ENCODE measurements at places on chromosomes 5 and 9.

- no peak for DNase-seq
Measured at GRCh38 chr5:78927657-78928282, 57.3 kb downstream of the ARSB start.

- no peak for DNase-seq
Measured at GRCh38 chr5:114858665-114859437, 310.9 kb downstream of the TRIM36 start.

DNA sequence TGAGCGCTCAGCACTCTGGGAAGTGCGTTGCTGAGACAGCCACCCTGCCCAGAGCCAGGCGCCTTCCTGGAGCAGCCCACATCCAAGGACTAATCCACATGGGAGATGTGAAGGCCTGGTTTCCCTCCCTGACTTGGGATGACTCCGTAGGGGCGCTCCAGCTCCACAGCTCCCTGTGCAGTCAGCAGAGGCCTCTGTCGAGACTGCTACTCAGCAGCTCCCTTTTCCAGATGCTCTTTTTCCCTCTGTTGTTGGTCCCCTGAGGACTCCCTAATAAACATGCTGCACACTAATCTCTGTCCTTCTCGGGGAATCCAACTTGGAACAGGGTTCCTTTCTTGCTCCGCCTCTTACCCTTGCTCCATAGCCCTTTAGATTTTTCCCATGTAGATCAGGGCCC is 237.3 kb downstream of the ZSWIM6 start:
- peak; percentile 26 for DNase-seq

- no peak for DNase-seq
Measured at GRCh38 chr9:91494751-91495150, 71.1 kb upstream of the NFIL3 start.

DNA sequence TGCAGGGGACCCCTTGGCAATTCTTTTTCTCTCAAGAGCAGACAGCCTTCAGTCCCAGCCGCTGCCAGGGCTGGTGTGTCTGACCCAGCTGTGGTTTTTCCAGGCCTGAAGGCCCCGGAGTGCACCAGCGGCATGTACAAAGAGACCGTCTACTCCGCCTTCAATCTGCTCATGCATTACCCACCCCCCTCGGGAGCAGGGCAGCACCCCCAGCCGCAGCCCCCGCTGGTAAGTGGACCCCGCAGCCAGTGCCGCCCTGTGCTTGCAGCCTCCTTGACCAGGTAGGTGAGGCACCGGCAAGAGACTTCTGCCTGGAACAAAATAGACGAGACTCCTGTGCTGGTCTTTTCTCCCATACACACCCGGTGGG is 1.3 kb downstream of the TCF7 start:
- DNase-seq, result no peak

DNA sequence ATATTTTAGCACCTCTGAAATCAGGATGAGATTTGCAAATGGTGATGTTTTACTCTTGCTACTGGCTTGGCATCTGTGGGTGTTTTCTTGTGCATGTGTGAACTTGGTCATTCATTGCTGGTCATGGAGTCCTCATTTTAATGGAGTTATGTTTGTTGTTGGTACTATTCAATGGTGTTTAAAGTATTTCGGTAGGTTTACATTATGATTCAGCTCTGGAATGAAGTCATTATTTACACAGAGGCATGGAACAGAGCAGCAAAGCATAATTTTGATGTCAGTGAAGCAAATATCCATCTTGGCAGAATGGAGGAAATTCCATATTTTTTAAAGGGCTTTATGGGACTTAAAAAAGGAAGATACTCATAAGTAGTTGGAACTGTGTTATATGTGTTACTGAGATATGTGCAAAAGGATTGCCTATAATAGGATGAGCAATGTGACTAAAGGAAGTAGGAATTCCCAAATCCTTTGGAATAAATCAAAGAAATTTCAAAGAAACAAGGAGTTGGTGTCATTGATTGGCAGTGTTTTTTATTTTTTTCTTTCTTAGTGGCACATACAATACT is 147.4 kb downstream of the ACTBL2 start:
- no peak for DNase-seq

GRCh38 chr5:53068291-53068836 is 41.2 kb downstream of the MOCS2 start:
- no peak for DNase-seq

GRCh38 chr9:21210311-21210710 is 3.4 kb upstream of the IFNA10 start:
- DNase-seq, result no peak

DNA sequence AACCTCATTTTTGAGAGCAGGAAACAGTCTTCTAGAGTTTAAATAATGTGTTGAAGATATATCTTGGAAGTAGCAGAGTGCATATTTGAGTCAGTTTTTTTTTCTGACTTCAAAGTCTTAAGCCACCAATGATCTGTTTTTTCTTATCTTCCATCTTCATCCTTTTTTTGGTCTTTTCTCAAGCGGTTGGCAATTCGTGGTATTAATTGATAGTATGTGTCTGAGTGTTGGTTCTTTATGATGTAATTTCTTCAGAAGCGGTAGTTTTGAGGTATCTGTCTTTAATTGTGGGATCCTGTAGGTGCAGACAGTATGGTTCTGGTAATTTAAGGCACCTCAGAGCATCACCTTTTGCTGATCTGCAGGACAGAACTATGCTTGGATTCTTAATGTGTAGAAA is 3.9 kb downstream of the CSNK1G3 start:
- DNase-seq, result no peak

DNA sequence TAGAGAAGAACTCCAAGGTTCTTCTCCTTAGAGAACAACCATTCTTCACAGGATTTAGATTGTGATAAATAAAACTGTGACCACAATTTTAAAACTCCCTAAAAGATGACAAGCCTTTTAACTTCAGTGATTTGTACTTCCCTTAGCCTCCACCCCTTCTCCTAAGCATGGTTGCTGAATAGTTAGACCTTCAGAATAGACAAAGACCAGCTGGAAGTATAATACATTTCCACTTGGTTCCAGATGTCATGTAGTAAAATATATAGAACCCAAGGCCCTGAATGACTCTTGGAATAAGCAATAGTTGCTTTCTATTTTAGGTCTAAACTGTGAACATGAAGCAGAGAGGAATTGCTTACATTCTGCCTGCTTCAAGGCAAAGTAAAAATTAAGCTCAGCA is 208.7 kb downstream of the ARRDC3 start:
- no peak for DNase-seq

DNA sequence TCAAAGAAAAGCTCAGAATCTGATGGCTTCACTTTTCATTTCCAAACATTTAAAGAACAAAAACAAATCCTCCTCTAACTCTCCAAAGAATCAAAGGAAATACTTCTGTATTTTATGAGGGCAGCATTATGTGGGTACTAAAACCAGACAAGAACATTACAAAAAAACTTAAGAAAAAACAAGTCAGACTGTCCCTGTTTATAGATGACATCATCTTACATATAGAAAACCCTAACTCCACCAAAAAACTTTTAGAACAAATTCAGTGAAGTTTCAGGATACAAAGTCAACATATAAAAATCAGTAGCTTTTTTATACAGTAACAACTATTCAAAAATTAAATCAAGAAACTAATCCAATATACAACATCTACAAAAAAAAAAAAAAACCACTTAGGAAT is 136.2 kb downstream of the PJA2 start:
- DNase-seq, result no peak

DNA sequence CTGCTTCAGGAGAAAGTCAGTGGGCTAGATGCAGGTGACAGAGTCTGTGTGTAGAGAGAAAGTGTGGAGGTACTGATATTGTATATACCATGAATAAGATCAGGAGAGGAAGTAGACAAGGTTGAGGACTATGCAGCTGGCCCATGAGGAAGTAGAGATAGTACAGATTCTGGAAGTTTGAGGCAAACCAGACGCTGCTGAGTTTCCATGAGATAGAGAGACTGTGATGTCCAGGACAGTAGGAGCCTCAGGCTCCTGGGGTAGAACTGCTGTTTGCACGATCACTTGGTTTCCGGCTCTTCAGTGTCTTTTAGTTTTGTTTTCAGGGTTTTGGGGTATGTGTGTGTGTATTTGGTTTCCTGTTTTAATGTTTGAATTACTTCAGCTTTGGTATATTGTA is 13.6 kb downstream of the OTULINL start:
- no peak for DNase-seq

GRCh38 chr5:171506951-171507350 is 87.5 kb downstream of the FGF18 start:
- no peak for DNase-seq

DNA sequence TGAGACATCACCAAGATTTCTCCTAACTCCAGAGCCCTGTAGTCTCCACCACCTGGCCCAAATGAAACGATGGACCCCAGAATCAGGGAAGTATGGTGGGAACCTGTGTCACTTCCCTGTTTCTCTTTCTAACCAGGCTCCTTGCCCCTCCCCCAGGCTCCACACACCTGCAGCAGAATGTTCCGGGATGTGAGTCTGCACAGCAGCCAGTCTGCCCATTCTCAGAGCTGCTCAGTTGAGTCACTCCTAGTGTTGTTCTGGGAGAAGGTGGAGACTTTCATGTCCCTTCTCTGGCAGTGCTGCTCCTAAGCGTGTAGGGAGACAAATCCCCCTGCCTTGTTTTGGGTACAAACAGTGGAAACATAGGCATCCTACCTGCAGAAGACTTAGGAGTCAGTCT is 76.0 kb upstream of the XPA start:
- DNase-seq, result no peak

DNA sequence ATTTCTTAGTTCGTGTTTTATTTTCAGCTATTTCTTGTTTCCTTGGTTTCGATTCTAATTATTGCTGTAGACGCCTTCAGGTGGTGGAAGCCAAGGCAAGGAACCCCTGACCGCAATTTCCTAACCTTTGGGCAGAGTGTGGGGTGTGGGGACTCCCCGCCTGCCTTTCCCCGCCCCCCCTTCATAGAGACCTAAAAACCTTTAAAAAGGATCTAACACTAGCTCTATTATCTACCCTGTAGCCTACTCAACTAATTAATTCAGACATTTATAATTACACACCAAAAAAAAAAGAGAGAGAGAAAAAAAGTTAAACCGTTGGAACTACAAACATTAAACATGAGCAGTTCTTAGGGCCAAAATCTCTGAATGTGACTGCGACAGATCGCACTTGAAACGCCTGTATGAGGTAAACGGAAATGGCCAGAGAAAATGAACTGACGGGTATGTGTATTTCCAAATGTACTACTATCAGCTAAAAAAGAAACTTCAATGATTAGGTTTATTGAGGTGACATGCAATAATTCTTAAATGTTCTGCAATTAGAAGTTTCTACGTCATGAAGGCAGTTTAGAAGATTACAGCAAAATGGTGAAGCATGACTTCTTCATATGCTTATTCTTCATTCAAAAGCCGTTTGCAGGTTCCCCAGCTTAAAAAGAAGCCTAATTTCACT is 19.0 kb upstream of the FER start:
- no peak for DNase-seq

GRCh38 chr5:101751105-101751504 is 545.0 kb downstream of the SLCO4C1 start:
- DNase-seq, result no peak

DNA sequence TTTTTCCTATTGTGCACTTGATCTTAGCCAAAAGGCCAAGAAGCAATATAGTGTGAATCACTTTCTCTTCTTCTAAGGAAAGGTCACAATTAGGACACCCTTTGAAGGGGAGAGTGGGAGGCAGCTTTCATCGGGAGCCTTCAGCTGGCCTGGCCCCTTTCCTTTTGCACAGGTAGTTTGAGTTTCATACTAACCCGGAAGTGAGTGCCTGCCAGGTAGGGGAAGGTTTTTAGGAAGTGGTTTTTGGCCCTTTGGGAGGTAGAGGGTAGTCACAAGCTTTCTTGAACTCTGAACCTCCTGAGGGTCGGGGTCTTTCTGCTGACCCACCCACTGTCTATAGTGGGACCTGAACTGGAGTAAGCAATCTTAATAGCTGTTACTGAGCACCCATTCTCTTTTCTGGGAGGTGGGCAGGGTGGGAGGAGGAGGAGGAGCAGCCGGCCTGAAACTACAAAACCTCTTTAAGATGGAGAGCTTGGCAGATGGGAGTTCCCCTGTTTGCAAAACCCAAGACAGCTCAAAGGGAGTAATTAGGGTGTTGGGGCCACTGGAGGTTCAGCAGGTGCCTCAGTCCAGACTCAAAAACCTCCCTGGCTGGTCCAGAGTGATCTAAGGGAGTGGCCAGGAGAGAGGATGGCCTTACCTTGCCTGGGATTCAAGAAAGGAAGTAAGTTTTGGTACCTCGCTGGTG is 6.0 kb downstream of the LARP1 start:
- no peak for DNase-seq

DNA sequence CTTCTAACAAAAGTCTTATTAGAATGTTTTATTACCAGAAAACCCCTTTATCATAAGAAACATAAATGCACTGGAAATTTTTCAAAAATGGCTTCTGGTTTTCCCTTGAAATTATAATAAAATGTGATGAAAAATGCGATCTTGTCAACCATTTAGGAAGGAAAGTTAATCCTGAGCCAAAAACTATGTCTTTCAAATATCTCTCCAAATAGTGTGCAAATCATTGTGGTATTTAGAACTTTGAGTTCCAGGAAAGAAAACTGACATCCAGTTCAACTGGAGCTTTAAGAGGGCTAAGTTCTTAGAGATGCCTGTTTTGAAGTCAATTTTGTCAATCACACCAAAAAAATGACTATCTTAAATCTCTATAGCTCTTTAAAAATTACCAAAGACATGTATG is 425.4 kb downstream of the DNAH5 start:
- DNase-seq, result no peak

DNA sequence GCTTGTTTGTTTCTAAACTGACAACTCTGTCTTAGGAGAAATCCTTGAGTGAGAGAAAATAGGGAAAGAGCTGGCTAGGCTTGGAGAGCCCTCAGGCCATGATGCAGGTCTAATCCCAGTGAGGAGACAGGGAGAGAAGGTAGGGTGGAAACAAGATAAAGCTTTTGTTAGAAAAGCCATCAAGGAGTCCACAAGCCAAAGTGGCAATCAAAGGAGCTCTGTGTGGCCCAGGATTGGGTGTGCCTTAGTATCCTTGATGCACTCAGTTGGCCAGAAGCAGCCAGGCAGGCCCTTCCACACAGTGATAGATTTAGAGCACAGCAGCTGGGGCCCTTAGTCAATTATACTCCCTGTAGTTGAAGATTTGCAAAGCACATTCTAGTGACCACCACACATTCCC is 73.9 kb downstream of the ALDH7A1 start:
- DNase-seq, result no peak

DNA sequence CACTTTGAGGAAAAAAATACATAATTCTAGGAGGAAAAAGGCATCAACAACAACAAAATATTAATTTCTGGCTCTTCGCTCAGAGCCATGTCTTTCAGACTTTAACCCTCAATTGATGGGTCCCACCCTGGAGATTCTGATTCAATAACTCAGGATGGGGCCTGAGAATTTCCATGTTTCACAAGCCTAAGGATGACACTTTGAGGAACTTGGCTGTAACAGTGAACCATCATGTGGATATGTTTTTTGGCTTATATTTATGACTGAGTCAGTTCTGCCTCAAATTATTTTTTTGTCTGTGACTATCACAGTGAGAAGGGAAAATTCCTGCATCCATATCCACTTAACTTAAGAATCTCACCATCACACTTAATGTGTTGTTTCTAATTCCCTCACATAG is 504.6 kb downstream of the RASEF start:
- no peak for DNase-seq

Data from glutamatergic neuron (in vitro differentiated cells).